Stimulated activated CD8-positive, alpha-beta memory T cell treated with anti-CD3 and anti-CD28 coated beads, Interleukin-7, amount 100 ng/mL, for 1 hour (primary cell): ENCODE measurements at places on chromosomes 3 and 15.

DNA sequence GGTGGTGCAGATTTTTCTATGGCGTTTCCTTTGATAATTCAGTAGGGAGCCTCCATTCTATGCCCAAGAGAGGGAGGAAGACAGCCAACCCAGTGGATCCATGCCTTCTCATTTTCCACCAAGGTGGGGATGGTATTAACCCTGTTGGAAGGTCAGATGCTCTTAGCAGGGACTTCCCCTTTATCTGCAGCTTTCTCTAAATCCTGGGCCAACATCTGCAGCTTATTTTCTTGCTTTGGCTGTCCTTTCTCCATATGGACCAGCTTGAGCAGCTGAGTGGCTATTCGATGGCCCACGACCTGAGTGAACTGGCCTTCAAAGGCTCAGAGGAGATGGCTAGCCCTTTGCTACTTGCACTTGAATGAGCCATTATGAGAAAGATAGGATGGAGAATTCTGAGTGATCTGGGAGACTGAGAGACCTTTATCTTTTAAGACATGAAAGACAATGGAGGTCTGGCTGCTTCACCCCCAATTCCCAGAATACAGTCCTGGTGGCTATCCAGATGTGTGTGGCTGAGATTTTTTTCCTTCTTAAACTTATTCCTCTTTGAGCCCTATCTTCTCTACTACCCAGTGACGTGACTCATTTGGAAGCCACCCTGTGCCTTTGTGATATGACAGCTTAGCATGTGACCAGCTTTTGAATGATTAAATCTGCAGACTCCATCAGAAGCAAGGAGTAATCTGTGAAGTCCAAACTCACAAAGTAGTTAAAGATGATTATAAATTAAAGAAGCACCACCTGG, 39.6 kb upstream of the TRAK1 start:
- DNase-seq, result no peak

DNA sequence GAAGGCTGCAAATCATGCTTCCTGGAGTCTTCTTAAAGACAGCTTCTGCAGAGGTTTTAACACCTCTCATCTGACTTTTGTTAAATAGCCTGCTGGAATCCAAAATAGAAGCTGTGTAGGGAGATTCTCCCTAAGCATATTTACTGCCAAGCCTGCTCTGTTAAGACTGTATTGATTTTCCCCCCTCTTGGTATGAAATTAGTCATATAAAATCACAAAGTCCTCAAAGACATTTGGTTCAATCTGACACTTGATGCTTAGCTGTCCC, 94.6 kb downstream of the ITPR1 start:
- no peak for DNase-seq

- DNase-seq, result no peak
Measured at GRCh38 chr3:42964266-42964665, 14.8 kb upstream of the GASK1A start.

DNA sequence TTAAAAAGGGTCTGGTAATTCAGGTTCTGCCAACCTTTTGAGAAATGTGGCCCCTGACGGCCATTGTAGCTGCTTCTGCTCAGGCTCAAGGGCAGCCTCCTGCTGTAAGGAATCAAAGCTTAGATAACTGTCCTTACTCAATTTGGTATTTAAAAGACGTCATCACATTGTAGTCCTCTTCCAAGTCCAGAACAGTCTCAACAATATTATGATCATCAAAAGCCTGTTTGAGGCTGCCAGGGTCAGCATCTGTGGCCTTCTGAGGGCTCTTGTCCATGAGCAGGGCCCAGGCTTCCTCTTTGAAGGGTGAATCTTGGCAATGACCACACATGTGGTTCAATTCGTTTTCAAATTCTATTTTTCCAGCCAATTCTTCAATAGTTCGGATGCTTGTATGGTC, 6.0 kb downstream of the C3orf62 start:
- no peak for DNase-seq

DNA sequence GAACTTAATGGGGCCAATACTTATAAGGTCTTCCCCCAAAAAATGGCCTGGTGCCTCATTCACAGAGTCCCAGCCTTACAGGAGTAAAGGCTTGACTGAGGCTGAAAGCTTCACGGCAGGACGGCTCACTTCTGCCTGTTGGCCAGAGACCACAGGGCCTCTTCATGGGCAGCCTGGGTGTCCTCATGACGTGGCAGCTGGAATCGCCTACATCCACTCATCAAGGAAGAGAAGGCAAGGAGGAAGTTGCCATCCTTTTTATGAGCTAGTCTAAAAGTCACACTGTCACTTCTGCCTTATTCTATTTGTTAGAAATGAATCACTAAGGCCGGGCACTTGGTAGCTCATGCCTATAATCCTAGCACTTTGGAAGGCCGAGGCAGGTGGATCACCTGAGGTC, 89.3 kb upstream of the DGKG start:
- DNase-seq, result no peak

DNA sequence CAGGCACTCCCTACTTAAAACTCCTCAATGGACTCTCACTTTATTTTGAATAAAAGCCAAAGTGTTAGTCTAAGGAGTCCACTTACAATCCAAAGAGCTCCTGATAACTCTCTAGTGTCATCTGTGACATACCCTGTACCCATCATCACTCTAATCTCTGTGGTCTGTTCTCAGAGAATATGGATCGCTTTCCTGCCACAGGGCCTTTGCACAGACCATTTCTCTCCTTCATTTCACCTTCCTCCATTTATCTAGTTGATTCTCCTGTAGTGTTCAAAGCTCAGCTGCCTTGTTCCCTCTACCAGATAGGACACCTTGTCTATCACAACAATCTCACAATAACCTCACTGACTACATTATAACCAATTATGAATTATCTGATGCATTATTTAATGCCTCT, 185.4 kb upstream of the KBTBD8 start:
- no peak for DNase-seq

DNA sequence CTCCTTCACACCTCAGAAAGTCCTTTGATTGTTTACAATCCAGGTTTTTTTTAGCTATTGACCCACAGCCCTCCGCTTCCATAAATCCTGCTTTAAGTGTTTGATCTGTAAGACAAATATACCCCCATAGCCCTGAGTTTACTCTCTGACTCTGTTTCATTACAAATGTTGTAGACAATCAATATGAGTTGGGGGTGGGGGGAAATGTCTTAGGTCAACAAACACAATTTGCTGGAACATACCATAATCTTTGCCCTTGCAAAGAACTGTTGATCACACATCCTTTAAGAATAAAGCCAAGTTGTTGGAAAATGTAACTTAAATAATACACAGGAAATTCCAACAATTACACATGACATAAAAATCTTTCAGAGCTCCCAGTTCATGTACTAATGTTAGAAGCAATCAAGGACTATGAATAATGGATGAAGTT, 301.8 kb upstream of the SEMA6D start:
- no peak for DNase-seq

DNA sequence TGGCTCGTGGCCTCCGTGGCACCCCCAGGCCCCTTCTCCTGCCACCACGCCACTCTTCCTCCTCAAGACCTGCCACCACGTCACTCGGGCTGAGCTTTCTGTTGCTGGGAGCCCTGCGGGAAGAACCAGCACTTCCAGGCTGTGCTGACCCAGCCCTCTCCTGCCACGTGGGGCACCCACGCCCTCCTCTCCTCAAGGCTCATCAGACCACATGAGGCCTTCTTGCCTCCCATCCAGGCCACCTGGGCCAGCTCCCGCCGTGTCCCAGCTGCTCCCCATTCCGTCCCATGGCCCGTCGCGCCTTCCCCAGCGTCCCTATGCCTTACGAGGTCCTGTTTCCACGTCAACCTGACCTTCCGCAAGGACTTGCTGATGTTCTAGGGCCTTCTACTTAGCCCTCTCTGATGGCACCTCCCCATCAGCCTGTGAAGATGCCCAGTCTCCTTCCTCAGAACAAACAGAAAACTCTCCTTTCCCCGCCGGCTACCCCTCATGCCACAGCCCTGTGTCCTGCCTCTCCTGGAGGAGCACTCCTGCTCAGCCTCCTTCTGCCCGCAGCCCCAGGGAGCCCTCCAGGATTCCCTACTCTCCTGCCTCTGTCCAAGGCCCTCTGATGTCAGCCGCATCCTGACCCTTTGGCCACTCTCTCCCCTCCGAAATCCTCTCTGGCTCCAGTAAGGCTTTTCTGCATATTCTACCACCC, 71.1 kb upstream of the BLM start:
- DNase-seq, result no peak

- no peak for DNase-seq
Measured at GRCh38 chr3:194875581-194876402, 190.1 kb downstream of the FAM43A start.

DNA sequence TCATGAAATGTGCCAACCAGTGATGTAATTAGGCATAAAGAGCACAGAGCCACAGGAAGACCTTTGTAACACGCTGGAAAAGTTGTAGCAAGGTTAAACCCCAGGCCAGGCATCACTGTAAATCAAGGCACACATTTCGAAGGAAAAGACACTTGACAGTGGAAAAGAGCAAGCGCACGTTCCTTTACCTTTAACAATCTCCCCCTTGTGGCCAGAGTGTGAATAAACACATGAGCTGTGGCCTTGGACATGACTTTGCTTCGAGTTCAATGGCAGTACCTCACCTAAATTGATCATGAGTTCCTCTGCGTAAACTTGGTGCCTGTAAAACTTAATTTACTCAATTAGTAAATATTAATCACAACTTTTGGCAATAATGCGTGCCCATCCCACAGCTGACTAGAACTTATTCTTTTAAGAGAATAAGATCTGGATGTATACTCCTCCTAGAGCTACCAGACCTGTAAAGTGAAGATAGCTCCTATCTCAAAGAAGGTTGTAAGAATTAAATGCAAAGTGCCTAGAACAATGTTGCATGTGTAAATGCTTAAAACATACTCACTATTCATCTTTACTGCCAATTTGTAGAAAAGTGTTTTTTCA, 757.0 kb upstream of the NECTIN3 start:
- DNase-seq, result peak; percentile 7

DNA sequence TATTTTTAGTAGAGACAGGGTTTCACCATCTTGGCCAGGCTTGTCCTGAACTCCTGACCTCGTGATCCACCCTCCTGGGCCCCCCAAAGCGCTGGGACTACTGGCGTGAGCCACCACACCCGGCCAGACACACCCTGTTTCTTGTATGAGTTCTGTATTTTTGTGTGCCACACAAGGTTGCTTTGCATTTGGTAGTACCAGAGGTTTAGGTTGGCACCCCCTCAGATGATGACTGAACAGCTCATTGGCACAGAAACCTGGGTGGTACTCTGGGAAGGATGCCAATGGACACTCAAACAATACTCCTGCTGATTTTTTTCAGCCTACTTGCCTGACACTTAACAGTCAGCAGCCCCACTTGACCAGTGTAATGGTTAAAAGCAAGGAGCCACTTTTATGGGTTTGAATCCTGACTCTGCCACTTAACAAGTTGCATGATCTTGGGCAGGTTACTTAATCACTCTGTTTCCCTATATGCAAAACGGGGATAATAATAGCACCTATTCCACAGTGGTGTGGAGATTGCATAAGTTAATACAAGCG, 39.2 kb upstream of the BCL2A1 start:
- DNase-seq, result no peak

GRCh38 chr3:176415661-176416295, 781.5 kb downstream of the TBL1XR1 start:
- DNase-seq, result no peak

DNA sequence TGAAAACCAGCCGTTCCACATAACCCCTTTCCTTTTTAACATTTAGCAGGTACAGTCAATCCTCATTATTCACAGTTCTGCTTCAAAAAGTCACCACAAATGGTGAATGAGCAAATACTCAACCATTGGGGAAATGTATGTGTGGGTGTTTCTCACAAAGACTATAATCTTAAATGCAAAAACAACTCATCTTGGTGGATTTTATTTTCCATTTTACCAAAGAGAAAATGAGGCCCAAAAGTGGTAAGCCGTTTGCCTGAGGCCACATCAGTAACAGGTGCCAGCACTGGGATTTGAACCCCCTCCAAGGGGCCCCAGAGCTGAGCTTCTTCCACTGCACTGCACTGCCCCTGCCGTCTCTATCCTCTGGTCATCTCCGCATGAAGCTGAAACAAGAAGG, 208.8 kb downstream of the OSBPL10 start:
- DNase-seq, result no peak

- no peak for DNase-seq
Measured at GRCh38 chr3:49723296-49723627, 489 bp downstream of the GMPPB start.

GRCh38 chr15:50484781-50485180, 60.6 kb downstream of the USP8 start:
- DNase-seq, result no peak

- peak; percentile 16 for DNase-seq
Measured at GRCh38 chr3:10602769-10603768, 97.7 kb upstream of the ATP2B2 start.

DNA sequence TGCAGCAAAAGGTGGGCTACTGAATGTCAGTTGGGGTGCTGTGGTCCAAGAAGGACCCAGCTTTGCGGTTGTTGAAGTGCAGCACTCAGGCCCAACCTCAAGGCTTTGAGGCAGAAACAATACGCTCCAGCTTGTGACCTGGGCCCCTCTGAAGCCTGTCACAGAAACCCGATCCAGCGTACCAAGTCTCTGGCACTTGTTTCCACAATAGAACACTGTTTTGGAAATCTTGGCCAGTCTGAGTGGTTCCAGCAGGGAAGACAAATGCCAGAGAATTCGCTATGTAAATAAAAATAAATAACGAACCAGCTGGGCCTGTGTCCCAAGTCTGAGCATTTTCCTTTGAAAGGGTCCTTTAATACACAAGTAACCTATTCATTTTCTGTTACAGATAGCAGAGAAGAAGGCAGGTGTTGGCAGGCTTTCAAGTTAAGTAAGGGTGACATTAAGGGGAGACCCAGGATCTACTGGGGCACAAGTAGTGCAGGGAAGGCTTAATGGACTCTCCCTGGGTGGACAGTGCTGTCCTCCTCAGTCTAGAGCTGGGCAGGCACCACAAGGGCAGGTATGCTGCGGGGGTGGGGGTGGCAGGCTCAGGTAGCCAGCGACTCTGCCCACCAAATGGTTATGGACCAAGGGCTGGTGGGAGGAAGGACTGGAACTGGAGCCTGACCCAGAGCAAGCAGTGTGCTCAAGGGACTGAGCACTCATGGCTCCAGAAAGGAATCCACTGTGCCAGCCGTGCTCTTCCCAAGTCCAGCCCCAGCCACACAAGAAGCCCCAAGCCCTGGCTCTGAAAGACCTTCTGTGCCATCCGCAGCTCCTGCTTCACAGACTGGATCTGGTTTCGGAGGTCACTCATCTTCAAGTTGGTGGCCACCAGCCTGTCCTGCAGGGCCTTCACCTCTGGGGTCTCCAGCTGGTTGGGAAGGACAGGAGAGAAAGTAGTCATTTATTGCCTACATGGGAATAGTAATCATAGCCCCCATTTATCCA, 26.3 kb downstream of the CCDC13 start:
- no peak for DNase-seq
